Amygdala (tissue), 56 donors: ENCODE measurements at places on chromosomes 5 and 9.

GRCh38 chr9:99024959-99025358 lies 80.0 kb upstream of the TGFBR1 start:
- DNase-seq: no peak

DNA sequence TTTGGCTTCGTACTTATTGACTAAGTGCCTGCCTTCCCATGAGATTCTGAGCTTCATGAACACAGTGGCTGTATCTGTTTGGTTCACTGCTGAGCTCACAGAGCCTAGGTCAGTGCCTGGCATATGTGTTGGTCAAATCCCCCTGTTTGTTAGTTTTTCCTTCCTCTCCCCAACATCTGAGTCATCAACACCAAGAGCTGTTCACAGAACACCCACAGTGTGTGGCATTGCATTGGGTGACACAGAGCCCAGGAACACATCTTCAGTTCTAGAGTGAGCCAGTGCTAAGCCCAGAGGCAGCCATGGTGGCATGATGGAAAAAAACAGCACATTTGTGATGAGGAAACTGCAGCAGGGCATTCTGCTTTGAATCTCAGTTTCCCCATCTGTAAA lies 294.6 kb downstream of the SEC61B start:
- DNase-seq: no peak

GRCh38 chr9:79565245-79565644 lies 6.5 kb upstream of the TLE4 start:
- no peak for DNase-seq

GRCh38 chr5:58460002-58460731 lies at the start of gene PLK2:
Gene PLK2, minus strand, starts transcription at chr5:58460086. Its CDS starts 127 bp downstream, at chr5:58459959.
- DNase-seq: peak; percentile 93

DNA sequence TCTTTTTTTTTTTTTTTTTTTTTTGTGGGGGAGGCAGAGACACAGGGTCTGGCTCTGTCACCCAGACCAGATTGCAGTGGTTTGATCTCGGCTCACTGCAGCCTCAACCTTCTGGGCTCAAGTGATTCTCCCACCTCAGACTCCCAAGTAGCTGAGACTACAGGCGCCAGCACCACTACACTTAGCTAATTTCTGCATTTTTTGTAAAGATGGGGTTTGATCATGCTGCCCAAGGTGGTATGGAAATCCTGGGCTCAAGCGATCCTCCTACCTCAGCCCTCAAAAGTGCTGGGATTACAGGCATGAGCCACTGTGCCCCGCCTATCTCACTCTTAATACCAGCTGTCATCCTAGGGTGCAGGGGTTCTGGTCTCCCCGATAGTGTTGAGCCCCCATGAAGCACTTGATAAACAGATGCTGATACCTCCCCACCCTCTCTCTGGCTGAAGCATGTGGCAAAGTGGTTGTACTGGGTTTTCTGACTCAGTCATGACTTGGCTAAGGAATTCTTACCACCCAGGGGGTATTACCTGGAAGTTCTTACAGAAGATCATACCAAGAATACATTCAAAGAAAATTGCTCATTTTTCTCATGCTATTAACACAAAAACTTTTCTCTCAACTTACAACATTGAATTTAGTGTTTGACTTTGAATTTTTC lies 110.2 kb upstream of the DAPK1 start:
- DNase-seq: no peak

GRCh38 chr5:178335302-178336030 lies 102.9 kb upstream of the PHYKPL start:
- DNase-seq: no peak

DNA sequence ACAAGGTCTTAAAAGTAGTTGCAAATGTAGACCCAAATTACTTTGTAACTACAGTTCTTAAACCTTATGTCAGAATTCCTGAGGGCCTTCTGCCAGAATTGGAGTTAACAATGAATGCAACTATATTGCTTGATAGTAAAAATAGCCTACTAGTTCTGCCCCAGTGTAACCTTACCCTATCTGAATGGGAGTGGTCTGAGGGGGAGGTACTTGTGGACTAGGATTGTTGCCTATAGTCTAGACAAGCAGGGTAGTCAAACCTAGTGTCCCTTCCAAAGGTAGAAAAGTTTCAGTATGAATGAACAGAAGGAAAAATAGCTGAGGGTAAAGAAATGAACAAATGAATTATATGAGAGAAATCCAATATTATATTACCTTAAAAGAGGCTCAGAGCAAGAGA lies 242.2 kb downstream of the PJA2 start:
- no peak for DNase-seq

DNA sequence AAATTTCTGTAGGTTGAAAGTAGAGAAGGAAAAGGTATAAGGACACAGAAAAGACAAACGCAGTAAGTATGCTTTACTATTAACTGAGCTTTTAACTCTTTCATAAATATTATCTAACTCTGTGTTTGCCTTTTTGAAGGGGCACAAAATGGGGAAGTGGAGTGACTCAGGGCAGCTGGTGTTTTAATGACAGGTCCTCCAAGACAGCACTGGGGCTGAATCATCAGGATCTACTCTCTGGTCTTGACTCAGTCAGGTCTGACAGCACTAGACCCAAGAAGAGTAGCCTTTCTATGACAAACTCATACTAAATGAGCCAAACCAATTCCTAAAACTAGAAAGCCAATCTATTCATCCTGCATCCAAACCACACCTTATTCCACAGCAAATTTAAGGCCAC lies 102.2 kb downstream of the APTX start:
- DNase-seq: no peak

- DNase-seq: no peak
These were observed 15.6 kb upstream of the IL12B start for GRCh38 chr5:159345861-159346260.

GRCh38 chr5:1801222-1801966 lies at the start of gene NDUFS6:
Gene NDUFS6, plus strand, starts transcription at chr5:1801407. Its CDS starts 11 bp downstream, at chr5:1801418.
- peak; percentile 60 for DNase-seq

GRCh38 chr5:117800261-117800660 lies 1188.1 kb downstream of the DTWD2 start:
- no peak for DNase-seq

DNA sequence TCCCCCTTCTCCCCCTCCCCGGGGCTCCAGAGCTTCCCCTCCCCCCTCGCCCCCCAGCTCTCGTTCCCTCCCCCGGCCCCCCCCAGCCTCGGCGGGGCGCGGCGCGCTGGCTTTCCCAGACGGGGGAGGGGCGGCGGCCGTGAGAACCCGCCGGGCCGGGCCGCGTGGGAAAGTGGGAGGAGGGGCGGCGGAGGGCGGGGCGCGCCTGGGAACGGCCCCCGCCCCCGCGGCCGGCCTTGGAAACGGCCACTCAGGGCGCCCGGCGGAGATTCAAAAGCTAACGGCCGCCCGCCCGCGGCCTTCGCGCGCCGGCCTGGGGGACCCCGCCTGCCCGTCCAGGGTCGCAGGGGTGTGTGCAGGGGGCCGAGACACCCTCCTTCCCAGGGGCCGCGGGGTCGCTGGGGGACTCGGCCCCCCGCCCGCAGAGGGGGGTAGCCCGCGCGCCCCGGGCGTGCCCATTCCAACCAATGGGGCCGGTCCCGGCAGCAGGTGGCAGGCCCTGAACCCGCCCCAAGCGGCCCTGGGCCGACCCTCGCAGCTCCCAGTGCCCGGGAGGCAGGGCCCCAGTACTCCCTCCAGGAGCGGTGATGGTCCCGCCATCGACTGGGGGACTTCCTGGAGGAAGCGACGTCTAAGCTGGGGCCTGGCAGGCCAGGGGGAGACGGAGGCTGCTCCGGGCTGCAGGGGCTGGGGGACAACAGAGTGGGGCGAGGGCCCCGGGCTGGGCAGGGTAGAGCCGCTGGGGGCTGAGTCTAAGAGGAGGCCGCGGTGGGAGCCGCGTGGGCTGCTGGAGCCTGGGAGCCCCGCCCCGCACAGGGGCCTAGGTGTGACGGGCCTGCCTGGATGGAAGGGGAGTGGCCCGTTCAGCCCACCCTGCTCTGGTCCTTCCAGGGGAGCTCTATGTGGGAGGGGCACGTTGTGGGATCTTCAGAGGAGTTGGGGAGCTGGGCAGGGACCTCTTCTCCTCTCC lies 14.2 kb upstream of the NRARP start:
- no peak for DNase-seq
